Body of pancreas (tissue), 4 donors: ENCODE measurements at places on chromosomes 3 and 15. TPM values are rescaled to one million over a fixed set of nuclear protein-coding genes. Genes with fewer than 3 reads are reported as not detected.

PRR23B gene
- not detected for total RNA-seq

EFCC1 gene
- total RNA-seq: 4.0 TPM

TRIM42 gene
- total RNA-seq: not detected

AP4E1 gene
- total RNA-seq: 3.4 TPM

FGF12 gene
- 2.3 TPM for total RNA-seq

SLC12A1 gene
- total RNA-seq: not detected
